ENCODE measurements at places on chromosomes 6 and 20.

GRCh38 chr6:22366214-22366613 is 69.4 kb upstream of the PRL start:
- DNase-seq = no peak

GRCh38 chr6:81031416-81031815 is 721.1 kb downstream of the TENT5A start:
- DNase-seq = no peak

DNA sequence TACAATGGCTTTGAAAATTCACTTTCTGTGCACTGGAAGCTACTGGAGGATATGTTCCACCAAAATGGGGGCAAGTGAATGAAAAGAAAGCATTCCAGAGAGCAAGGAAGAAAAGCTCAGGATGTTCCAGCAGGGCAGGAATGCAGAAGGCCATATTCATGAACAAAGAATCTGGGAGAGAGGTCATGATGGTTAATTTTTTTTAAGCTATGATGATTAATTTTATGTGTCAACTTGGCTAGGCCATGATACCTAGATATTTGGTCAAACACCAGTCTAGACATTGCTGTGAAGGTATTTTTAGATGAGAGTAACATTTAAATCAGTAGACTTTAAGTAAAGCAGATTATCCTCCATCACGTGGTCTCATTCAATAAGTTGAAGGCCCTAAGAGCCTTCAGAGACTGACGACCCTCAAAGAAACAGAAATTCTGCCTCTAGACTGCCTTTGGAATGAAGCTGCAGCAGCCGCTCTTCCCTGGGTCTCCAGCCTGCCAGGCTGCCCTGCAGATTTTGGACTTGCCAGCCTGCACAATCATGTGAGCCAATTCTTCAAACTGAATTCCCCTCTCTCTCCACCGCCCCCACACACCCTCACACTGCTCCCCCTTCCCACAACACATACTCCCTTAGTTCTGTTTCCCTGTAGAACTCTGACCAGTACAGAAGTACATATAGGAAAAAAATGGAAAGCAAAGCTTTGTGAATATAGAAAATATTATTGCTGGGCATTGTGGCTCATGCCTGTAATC is 20.1 kb upstream of the GCM1 start:
- DNase-seq = no peak

- no peak for DNase-seq
These were observed at the start of gene PLAGL1 for GRCh38 chr6:144008120-144008811. PLAGL1 (minus strand) TSS chr6:144008259; CDS start chr6:143948136, 60,123 bp downstream.

- no peak for DNase-seq
These were observed 9.5 kb upstream of the PARD6B start for GRCh38 chr20:50721881-50722281.

GRCh38 chr20:24572862-24573261 is 103.4 kb downstream of the SYNDIG1 start:
- DNase-seq = no peak

- DNase-seq = no peak
These were observed 58.9 kb downstream of the SASH1 start for GRCh38 chr6:148401571-148401970.

Data from stimulated activated CD4-positive, alpha-beta T cell treated with anti-CD3 and anti-CD28 coated beads, Interleukin-2, amount 100 ng/mL, for 4 hours (primary cell).